ENCODE measurements at places on chromosomes 1 and 21.

GRCh38 chr1:220929304-220929703 is 50.1 kb downstream of the HLX start:
- no peak for DNase-seq

GRCh38 chr1:214538496-214538895 is 12.9 kb downstream of the PTPN14 start:
- no peak for DNase-seq

DNA sequence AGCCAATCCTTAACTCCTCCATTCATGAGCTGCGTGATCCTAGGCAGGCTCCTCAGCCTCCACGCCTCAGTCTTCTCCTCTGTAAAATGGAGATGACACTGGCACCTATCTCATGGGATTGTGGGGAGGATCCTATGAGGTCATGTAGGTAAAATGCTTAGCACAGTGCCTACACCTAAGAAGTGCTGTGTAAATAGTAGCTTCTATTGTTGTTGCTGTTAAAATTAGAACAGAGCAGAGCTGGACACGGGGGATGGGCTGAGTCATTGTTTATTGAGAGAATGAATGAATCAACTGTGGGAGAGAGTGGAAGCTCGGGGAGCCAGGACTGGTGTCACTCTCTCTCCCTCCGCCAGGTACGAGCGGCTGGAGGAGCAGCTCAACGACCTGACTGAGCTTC is 43.0 kb downstream of the TMCC2 start:
- DNase-seq: no peak

DNA sequence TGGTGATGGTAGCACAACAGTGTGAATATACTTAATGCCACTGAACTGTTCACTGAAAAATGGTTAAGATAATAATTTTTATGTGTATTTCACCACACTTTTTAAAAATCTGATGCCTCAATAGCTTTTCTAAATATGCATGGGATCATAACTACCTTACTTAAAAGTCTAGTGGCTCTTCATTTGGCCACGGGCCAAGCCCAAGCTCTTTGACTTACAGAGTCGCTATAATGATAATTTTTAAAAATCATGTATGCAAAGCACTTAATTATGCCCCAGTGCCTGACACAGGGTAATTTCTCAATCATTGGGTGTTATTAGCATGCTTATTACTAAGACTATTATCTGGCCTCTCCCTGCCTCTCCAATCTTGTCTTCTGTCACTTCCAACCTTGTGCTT is 7.6 kb upstream of the CNN3 start:
- DNase-seq: no peak

DNA sequence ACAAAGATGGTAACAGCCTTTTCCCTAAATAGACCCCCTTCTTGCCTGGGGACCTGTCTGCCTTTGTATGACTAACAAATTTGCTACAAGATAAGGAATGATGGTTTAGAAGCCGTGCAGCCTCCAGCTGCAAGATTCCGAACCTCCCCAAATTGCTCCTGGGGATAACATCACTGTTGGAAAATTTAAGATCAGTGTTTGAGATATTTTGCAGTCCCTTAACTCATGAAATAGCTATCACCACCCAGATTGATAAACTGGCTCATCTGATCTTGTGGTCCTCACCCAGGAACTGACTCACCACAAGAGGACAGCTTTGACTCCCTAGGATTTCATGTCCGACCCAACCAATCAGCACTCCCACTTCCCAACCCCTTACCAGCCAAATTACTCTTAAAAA is 254.7 kb downstream of the USH2A start:
- no peak for DNase-seq

DNA sequence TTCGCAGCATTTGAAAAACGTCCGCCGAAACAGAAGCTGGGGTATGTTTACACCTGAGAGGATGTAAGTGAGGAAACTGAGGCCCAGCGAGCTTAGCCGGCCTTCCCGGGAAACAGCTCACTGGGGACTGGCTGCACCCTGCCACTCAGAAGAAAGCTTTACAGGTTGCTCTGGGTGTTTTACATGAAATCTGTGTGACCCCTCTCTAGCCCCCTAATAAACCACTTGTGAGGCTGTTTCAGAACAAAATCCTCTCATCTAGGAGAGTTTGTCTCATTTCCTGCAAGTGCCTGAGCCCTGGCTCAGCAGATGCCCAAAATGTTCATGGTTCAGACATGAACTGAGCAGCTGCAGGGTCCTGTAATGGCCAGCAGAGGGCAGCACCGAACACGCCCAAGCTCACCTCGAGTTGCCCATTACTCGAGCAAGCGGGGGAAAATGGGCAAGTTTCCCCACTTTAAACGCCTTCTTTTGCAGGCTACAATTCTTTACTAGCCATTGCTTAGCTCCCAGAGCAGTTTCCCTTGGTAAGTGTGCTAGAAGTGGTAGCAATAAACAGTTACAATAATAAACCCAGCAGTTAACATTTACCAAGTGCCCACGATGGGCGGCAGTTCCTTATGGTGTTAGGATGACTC is 76.4 kb downstream of the FHAD1 start:
- DNase-seq: peak; percentile 53

- DNase-seq: no peak
These were observed 87.8 kb downstream of the HLX start for GRCh38 chr1:220966881-220967611.

GRCh38 chr1:234533975-234534876 is 55.2 kb upstream of the TARBP1 start:
- no peak for DNase-seq

DNA sequence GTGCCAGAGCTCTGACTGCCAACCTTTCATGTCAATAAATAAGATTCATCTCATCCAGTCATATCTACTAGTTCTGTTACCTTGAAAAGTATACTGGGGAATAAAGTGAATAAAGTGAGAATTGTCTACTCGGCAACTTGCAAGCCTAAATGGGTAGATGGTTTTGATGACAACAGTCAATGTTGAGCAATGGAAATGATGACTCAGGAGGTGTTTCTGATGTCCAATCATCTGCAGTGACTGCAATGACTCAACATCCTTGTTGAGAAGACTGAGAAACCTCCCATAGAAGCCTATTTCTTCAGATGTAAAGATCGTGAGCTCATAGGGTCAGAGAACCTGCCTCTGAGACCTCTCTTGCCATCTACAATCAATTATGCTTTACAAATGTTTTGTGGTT is 276.4 kb downstream of the SPATA17 start:
- DNase-seq: no peak

DNA sequence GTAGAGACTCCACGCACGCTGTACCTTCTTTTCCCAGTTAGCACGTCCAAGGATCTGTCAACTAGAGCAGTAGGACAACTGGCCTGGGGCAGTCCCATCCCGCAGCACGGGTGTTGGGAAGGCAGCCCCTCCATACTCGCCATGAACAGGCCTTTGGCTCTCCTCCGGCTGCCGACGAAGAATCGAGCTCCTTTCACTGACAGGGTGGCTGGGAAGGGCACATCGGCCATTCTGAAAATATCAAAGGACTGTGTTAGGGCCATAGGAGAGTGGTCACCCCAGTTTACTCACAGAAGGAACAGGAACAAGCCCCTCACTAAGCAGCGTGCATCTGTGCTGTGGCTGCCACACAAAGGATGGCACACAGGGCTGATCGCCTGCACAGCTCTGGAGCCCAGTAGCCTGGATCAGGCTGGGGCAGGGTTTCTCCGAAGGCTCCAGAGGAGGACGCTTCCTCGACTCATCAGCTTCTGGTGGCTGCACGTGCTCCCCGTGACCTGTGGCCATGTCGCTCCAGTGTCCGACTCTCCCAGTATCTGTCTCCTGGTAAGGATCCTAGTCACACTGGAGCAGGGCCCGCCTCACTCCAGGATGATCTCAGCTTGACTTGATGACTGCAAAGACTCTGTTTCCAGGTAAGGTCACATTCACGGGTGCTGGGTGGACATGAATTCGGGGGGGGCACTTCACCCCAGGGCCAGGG is 8.9 kb downstream of the KRTAP10-1 start:
- no peak for DNase-seq

- DNase-seq: no peak
These were observed 179.6 kb downstream of the DHRS3 start for GRCh38 chr1:12438349-12438924.

DNA sequence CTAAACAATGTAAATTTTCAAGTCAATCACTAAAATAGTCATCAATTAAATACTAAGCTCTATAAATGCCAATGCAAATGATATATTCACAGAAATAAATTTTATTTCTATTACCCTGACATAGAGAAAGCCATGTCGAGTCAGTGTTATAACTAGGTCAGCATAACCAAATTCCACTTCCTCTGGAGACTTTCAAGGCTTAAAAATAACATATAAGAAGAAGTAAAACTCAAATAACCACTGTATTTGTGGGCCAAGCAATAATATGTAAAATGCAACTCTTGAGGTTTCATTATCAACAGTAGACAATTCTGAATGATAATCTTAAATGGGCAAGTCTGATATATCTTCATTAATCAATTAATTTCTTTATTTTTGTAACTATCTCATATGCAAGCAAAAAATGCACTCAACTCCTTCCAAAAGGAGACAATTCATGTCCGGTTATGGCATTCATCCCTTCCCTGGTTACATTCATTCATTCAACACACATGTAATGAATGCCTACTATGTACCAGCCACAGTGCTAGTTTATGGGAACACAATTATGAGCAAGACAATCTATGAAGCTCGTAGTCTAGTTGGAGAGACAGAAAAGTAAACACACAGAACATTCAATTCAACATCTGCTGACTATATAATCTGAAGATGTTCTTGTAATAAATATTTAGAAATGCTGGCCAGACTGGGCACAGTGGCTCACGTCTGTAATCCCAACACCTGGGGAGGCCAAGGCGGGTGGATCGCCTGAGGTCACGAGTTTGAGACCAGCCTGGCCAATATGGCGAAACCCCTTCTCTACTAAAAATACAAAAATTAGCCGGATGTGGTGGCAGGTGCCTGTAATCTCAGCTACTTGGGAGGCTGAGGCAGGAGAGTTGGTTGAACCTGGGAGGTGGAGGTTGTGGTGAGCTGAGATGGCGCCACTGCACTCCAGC is 37.1 kb upstream of the CAP1 start:
- no peak for DNase-seq

GRCh38 chr21:42682661-42683210 is 29.3 kb downstream of the PDE9A start:
- no peak for DNase-seq

- DNase-seq: no peak
These were observed 113.1 kb downstream of the ITSN1 start for GRCh38 chr21:33755354-33755753.

DNA sequence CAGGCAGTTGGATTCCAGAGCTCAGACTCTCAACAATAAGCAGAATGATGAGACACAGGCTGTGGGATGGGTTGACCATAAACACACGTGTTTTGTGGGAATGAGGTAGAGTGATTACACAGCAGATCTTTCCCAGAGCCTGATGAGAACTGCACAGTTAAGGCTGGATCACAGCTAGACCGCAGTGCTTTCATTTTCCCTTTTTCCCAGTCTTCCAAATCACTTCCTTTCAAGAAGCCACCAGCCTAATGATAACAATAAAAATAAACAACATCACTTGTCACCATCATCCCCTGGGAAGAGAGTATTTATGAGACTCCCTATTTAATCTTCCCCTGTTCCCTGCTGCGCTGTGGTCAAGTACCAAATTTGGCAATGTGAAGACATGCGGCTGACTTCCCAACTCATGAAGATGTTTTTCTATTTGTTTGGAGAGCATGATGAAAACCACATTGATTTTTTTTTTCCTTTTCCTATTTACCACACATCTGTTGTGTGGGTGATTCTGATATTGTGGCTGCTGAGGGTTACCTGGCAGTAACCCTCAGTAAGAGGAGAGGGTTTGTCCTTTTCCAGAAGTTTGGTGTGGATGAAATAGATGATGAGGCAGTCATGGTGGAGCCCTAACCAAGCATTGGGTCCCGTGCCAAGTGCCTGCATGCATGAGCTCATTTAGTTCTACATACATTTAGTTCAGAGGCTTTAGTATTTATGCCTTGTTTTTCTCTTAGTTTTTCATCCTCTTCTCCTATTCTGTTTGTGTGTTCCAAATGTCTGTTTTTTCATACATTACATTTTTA is 248.9 kb upstream of the HOOK1 start:
- no peak for DNase-seq

DNA sequence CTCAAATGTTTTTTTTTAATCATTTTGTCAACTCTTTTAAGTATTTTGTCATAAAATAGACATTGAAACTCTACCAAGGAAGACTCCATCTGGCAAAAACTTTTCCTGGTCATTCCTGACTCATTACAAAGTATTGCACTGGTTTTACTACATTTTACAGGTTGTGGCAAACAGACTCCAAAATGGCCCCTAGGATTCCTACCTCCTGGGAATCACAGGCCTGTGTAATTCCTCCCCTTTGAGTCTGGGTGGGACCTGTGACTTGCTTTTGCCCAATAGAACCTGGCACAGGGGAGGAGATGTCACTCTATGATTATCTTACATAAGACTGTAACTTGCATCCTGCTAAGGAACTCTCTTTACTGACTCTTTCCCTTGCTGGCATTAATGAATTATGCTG is 123.6 kb upstream of the KCNJ6 start:
- no peak for DNase-seq

DNA sequence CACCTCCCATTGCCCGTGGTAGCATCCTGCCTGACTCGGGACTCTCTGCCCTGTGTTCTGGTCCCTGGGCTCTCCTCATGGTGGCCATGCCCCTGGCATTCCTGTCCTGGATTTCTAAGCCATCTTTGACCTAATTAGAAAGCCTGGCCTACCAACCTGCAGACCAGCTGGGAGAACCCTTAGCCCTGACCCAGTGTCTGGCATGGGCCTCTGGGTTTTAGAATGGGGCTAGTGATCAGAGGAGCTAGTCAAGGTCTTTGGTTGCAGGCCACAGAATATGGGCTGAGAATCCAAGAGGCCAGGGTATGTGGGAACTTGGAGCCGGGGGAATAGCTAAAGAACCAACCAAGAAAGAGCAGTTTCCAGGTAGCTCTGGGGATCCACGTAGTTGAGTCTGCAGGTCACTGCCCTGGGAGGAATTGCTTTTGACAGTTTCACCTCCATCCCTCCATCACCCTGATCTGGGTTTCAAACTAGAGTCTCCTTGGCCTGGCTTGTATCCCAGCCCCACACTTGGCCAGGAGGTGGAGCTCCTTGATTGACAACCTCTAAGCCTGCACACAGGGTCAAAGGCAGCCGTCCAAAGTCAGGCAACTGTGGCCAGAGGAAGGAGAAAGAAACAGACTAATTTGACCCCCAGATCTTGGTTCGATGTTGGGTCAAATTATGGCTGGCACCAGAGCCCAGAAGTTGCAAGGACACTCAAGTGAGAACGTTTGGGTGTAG is 54.7 kb upstream of the ABCG1 start:
- peak; percentile 27 for DNase-seq

DNA sequence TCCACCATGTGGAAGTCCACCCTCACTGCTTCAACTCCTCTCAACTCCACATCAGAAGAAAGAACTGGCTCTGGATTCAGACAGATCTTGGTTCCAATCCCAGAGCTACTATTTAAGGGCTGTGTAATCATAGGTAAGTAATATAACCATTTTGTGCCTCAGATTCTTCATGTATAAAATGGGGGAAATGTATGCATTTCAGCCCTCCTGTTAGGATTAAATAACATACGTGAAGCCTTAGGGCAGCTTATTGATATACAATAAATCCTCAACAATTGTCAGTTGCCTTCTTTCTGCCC is 23.3 kb downstream of the OTUD7B start:
- no peak for DNase-seq

All from stimulated activated CD8-positive, alpha-beta memory T cell treated with anti-CD3 and anti-CD28 coated beads, Interleukin-4, amount 100 ng/mL, for 1 hour (primary cell).